ENCODE measurements at places on chromosomes 4 and X.
A peak's percentile ranks its signal among the peaks of the same experiment; 100 is the strongest.

- H3K27ac ChIP-seq = no peak overlapping the region
- no peaks in the 10 kb centered on the region for H3K4me1 ChIP-seq
- H3K4me3 ChIP-seq = no peak overlapping the region
- no peaks in the 10 kb centered on the region for H3K36me3 ChIP-seq
- peaks cover 2% of the 10 kb centered on the region for H3K27me3 ChIP-seq
These were observed 139.9 kb downstream of the CHIC2 start for GRCh38 chr4:53924333-53925049.

GRCh38 chr4:101086801-101087586, 260.3 kb downstream of the PPP3CA start:
- H3K27ac ChIP-seq = no peak overlapping the region
- H3K27me3 ChIP-seq = no peaks in the 10 kb centered on the region
- H3K4me3 ChIP-seq = no peak overlapping the region
- no peak for DNase-seq
- H3K36me3 ChIP-seq = peaks cover 4% of the 10 kb centered on the region

DNA sequence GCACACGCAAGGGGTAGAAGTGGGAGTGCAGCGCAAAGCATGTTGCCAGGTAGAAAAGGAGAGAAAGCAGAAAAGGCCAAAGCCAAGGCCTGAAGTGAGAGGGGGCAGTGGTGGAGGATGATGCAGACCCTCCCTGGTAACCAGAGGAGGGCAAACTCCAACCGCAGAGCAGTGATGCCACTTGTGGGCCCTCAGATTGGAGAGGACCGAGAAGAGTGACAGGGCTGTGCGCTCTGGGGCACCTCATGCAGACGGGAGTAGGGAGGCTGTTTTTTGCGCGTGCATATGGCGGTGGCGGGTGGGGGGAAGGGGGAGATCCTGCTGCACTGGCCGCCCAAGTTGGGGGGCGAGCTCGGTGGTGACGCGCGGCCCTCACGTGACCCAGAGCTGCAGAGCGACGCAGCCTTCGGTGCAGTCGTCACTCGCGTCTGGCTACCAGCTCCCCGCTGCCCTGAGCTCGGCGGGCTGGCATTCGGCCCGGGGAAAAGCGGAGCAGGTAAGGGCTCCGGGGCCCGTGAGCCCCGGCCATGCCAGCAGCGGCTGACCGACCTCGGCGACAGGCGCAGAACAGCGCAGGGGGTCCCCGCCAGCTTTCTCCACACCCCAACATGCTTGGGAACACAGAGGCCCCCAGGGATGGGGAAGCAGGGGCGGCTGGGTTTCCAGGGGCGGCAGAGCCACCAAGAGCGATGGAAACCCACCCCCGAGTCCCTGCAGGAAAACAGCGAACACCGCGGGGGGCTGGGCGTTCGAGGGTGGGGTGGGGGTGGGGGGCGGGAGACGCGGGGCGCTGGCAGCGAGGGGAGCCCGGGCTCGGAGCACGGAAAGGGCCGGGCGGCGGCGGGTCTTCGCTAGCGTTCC, at the start of gene BEX3:
Gene BEX3 (plus strand): TSS at position 421 of the 861 bp plus-strand sequence. CDS start 984 bp downstream, outside the sequence.
- peak within 1 kb of the TSS; percentile 45 for H3K27ac ChIP-seq
- H3K27me3 ChIP-seq = no peaks in the 10 kb centered on the region
- H3K4me1 ChIP-seq = peaks cover 3% of the 10 kb centered on the region
- H3K4me3 ChIP-seq = peak within 1 kb of the TSS; percentile 70
- DNase-seq = peak; percentile 48

GRCh38 chr4:85522277-85522676, 47.3 kb downstream of the ARHGAP24 start:
- H3K4me3 ChIP-seq = no peak overlapping the region
- no peaks in the 10 kb centered on the region for H3K27me3 ChIP-seq
- DNase-seq = no peak
- H3K36me3 ChIP-seq = no peaks in the 10 kb centered on the region
- no peaks in the 10 kb centered on the region for H3K4me1 ChIP-seq
